ENCODE measurements at places on chromosomes 2 and 18.

DNA sequence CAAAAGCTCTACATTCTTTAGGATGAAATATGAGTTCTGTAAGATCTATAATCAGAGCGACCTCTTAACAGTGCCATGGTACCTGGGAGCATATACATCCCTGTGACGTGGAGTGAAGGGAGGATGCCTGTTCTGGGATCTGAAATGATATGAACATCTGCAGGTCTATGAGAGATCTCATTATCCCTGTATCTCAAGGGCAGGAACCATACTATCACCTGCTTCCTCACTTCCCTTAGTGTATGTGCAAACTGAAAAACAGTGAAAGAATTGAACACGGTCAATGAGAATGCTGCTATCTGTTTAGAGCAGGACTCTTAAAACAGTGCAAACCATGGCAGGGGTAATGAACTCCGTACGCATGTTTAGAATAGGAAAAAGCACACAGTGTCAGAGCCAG is 364.0 kb downstream of the LPIN1 start:
- no peak for DNase-seq

DNA sequence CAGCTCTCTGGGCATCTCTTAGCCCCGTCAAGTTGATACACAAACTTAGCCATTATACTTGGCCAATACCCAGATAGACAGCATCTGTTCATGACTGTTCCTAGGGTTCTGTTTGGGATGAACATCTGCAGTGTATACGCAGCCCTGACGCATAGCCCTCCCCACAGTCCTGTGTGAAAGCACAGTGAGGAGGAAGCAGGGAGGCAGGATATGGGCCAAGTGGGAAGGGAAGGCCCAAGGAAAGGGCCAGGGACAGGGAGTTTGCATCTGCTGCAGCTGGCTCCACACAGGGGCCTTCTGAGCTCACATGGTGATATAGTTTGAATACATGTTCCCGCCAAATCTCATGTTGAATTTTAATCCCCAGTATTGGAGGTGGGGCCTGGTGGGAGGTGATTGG is 80.2 kb downstream of the CMPK2 start:
- no peak for DNase-seq

DNA sequence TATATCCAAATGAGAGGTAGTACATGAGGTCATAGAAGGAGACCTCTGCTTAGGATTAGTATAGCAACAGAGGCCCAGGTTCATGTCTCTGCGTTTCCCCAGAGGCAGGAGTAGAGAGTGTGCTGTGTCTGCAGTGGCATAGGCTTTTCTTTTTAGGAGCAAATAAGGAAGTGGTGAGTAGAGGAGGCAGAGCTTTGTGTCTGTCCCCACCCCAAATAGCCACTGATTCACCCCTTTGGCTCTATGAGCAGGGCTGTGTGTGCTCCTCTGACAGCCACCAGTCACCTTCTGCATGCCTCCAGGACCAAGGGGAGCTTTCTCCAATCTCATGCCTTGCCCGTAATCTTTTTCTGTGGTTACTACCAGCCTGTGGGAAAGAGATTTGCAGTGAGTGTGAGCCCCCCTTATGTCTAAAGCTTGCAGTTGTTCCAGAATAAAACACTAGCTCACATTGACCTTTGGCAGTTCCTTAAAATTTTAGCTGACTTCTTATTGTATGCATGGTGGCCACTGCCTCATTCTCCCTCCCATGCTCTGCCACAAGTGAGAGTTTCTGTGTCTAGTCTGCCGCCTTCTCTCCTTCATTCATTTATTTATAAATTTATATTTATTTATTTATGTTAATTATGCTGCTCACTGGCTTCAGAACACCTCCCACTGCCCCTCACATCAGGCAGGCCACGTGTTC is 23.5 kb upstream of the ELAC1 start:
- DNase-seq, result no peak

- no peak for DNase-seq
Measured at GRCh38 chr2:178238154-178238521, 43.8 kb downstream of the OSBPL6 start.

DNA sequence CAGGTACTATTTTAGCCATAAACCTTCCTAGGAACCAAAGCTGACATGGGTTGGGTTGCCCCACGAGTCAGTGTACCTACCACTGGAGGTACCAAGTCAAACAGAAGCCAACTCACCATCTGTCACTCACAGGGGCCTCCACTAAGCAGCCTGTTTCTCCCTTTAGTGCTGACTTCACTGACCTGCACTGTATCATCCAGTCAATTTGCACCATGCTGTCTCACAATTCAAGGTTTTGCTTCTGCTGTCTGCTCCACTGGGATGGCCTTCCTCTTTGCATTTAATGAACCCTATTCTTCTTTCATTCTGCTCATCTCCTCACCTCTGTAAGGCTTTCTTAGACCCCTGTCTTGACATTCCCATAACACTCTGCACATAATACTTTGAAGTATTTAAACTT is 47.2 kb downstream of the EIF2AK3 start:
- DNase-seq, result no peak

- DNase-seq, result no peak
Measured at GRCh38 chr2:120701499-120701898, 34.2 kb upstream of the GLI2 start.

DNA sequence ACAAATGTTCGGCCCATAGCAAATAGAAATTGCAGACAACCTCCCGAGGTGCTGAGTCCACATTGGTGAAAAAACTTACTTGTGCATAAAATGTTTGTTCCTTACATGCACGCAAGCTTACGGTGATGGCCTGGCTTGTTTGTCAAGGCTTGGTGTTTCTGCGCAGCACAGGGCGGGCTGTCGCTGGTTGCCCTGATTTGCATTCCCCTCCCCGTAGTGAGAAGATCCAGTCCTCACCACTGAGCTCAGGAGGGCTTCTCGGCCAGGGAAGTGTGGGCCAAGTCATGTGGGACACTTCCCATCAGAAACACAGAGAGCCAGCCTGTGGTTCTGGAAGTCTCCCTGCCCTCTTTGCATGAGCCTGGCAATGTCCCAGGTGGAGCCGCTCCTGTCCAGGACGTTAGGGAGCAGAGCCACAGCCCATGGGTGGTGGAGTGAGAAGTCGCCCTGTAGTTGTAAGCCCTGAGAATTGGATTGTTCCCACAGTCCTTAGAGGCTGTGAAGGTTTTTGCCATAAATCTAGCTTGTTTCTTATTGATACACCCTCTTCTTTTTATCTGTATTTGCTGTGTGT is 152.7 kb downstream of the TWIST2 start:
- DNase-seq, result no peak

GRCh38 chr2:96860065-96861029 is 2.5 kb upstream of the ANKRD39 start:
- DNase-seq, result no peak

DNA sequence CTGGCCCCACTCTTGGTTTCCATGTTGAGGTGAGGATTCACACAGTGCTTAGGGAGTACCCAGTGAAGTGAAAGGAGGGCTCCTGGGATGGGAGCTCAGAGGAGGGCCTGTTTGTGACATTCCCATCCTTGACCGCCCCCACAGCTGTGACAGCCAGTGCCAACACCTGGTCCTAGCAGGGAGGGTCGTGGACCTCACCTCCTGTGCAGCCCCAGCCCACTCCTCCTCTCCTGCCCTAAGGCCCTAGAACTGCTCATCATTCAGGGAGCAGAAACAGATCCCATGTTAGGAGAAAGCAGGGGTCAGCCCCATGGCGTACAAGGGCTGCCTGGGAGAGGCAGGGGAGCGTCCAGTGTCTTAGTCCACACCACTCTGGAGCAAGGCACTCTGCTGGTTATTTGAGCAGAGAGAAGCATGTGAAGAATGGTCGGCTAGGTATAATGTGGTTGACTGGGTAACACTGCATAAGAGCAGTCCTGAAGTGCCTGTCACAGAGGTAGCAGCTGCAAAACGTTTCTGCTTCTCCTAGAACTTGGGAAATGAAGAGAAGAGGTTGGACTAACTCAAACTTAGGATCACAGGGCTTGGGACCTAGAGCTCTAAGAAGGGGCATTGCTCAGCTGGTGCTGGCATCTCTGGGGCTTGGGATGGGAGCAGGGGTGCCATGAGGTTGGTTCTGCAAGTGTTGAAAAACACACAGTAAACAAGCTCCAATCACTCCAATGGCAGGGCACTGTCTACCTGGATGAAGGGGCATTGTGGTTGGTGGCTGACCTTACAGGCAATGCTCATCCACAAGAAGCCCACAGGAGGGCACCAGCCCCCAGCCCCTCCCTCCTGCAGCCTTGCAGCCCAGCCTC is 55.6 kb downstream of the FAM168B start:
- no peak for DNase-seq

DNA sequence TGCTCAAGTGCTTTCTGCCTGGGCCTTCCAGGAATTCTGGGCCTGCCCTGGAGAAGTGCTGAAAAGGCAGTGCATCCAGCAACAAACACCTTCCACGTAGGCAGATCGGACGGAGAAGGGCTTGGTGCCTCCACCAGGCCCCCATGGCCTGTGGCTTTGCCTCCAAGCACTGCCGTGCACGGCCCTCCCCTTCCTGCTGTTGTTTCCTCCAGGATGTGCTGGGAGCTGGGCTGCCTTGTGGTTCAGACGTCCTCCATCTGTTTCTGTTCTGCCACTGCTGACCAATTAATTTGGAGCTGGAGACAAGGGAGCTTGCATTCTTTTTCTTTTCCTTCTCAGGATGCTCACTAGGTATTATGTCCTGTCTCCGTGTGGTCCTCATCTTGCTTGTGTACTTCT is 197.0 kb downstream of the HRH4 start:
- DNase-seq, result no peak

Data from activated T-cell treated with anti-CD3 and anti-CD28 coated beads for 1 hour (primary cell).